ENCODE measurements at places on chromosomes 1 and 21.

DNA sequence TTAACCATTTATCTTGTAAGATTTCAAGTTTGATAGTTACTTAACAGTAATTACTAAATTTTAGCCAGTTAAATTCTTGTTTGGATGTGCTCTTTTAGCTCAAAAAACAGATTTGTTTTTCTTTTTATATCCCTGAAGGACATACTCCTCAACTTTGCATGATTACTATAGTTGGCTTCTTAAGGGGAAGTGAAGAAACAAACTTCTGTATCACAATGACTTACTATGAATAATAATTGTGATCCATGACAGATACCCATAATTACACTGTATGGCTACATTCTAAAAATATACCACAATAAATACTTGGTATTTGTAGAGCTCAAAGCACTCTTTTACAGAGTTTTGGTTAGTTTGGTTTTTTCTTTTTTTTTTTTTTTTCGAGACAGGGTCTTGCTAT lies 55.8 kb downstream of the IARS2 start:
- no peak for DNase-seq

DNA sequence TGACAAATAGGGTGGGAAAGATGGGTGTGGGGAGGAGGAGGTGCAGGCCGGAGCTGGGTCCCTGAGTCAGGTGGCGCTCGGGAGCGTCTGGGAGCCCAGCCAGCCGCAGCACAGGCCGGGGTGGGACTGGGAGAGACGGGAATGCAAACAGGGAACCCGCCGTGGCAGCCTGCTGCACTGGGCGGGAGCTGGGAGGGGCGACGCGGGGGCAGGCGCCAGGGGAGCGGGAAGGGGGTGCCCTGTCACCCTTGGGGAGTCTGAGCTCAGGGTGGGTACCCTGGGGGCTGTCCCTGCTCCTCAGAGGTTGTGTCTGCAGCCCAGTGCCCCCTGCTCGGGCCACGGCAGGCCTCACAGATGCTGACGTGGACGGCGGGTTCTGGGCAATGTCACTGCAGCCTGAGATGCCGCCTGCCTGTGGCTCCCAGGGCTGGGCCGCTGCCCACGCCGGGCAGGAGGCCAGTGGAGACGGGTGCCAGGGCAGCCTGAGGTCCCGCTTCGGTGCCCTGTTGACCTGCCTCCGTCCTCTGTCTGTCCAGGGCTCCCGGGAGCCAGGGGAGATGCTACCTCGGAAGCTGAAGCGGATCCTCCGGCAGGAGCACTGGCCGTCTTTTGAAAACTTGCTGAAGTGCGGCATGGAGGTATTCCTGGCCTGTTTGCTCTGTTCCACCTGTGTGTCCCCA lies 16.6 kb upstream of the LRRC3 start:
- no peak for DNase-seq

DNA sequence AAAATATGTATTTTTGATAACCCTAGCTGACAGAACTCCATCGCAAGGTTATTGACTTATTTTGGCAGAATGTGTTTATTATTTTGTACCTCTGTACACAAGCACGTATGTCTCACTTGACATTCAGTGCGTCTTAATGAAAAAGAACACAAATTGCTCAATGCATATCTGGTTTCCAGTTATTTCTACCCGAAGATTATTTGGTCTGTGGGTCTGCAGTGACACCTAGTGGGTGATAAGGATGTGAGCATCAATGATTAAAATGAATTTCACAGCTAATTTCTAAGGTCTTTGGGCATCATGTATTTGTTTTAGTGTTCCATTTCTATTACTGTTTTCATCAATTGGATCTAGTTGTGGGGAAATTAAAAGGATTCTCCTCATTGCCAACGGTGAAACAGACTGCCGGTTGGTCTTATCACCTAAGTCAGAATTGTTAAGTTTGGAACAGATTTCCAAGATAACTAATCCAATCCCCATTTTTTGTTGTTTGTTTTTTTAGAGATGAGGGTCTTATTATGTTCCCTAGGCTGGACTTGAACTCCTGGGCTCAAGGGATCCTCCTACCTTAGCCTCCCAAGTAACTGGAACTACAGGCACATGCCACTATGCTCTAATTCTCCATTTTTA lies 13.9 kb downstream of the DDX20 start:
- DNase-seq = peak; percentile 50

GRCh38 chr1:65009176-65009575 lies 42.8 kb upstream of the JAK1 start:
- DNase-seq = no peak

DNA sequence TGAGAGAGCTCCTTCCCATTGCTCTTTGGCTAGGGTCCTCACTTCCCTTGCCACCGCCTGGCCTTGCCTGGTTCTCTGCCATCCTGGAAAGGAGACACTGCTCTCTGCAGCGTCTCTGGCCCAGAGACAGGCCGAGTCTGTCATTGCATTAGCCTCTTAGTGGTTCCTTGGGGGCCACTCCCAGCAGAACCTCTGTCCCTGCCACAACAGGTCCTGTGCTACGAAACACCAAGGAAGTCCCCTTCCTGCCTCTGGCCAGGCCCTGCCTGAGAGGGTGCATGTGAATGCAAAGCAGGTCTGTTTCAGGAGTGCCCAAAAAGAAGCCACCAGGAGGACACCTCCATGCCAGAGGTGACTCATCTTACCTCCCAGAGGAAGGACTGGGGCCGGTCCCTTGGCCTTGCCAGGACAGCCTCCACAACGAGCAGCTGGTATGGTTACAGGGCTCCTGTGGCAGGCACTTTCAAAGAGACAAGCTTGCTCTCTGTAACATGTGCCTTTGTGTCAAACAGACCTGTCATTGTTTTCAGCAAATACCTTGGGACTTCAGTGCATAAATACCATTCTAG lies 59.6 kb downstream of the VPS26C start:
- no peak for DNase-seq

DNA sequence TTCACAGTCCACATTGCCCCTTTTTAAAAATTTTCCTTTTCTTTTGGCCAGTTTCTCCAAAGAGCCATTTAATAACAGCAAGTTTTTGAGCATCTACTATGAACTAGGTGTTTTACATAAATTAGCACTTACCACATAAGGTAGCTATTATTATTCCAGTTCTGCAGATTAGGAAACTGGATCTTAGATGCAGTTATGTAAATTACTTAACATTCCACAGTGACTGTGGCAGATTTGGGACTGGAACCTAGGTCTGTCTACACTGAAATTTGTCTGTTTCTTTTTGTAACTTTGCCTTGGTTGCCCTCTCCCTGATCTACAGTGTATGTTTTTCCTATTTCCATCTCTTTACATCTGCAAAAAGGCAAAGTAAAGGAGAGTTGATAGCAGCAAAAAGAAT lies 164.8 kb upstream of the ATP1B1 start:
- DNase-seq = no peak

- DNase-seq = peak; percentile 3
These were observed at the start of gene OLFM3 for GRCh38 chr1:101996825-101997465. OLFM3 (minus strand) TSS chr1:101996926.

- DNase-seq = peak; percentile 57
These were observed 28.1 kb downstream of the PLXNA2 start for GRCh38 chr1:208216062-208216461.

DNA sequence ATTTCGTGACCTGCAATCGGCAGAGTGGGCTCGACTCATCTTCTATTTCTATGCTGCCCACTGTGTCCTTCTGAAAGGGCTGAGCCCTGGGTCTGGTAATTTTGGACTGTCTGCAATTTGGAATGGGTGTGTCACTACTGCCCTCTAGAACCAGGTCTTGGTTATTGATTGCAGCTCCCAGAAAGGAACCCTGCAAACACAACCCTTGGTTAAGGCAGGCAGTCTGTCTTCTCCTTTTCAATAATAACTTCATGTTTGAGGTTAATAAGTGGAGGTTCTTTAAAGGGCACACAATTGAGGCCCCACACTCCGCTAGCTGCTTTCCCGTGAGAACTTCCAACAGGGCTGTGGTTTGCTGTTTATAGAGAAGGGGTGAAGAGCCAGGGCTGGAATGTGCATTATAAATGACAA lies 79.9 kb upstream of the LYST start:
- peak; percentile 74 for DNase-seq

GRCh38 chr1:206471415-206471801 lies 1.1 kb downstream of the IKBKE start:
- no peak for DNase-seq

- no peak for DNase-seq
These were observed 15.7 kb downstream of the MAP3K21 start for GRCh38 chr1:233343262-233343661.

DNA sequence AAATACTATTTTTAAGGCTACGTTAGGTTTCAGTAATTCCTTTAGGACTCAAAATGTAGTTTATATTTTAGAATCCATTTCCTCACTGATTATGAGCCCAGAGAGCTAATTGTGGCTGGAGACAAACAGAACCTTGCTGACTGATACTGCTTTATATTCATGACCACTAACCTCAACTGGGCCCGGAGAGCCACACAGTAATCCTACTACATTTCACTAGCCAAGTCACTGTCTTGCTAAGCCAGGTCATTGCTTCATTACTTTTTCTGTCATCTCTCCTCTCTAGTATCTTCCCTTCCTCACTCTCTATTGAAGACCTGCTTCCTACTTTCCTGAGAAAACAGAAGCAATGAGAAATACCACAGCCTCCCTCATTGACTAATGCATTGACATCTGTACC lies 24.7 kb downstream of the IL23R start:
- no peak for DNase-seq

- DNase-seq = peak; percentile 57
These were observed 43.2 kb downstream of the C1orf198 start for GRCh38 chr1:230824919-230825721.

DNA sequence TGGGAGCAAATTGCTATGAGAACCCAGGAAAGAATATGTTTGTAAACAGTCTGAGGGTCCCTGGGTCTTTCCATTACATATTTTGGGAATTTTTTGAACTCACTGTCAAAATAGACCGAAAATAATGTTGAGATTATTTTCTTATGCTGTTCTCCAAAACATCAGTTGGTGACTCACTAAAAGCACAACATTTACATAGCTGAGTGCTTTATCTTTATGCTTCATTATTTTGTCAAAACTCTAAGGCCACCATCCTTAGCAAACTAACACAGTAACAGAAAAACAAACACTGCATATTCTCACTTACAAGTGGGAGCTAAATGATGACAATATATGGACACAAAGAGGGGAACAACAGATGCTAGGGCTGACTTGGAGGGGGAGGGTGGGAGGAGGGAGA lies 459.3 kb downstream of the ADGRL2 start:
- no peak for DNase-seq

GRCh38 chr1:52334906-52335528 lies 31.0 kb downstream of the CC2D1B start:
- no peak for DNase-seq

GRCh38 chr1:31239653-31240241 lies at the start of gene NKAIN1:
NKAIN1 (minus strand) TSS chr1:31239887; CDS start chr1:31239547, 340 bp downstream.
- DNase-seq = no peak

DNA sequence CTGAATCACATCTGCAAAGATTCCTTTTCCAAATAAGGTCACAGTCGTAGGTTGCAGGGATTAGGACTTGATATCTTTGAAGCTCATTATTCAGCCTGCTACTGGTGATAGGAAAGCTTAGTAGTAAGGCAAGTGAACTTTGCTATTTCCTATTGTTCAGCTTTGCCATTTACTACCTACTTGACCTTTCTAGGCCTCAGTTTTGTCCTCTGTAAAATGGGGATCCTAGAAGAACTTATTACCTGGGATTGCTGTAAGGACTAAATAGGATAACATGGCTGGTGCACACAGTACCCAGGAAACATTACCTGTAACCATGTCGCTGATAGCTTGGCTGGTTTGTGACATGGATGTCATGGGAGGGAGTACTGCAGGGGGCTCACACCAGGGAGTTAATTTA lies 24.5 kb downstream of the UMODL1 start:
- DNase-seq = no peak

DNA sequence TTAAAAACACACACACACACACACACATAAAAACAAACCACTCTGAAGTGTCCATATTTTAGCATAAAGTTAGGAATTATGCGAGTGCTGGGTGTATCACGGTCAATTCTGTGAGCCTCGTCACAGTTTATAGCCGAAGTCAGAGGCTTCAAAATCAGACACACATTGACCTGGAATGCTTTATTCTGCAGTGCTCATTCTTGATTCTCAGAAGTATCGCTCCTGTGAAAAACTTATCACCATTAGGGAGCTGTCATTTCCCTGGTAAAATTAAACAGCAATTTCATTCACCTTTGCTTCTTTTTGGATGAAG lies 8.7 kb upstream of the IRF2BP2 start:
- DNase-seq = no peak

- DNase-seq = no peak
These were observed 706 bp downstream of the CREB3L4 start for GRCh38 chr1:153968408-153968807.

GRCh38 chr1:88462488-88463261 lies 221.4 kb upstream of the PKN2 start:
- DNase-seq = no peak

- DNase-seq = no peak
These were observed 41.6 kb downstream of the PDE9A start for GRCh38 chr21:42694751-42695696.

- no peak for DNase-seq
These were observed 5.7 kb downstream of the GSTM5 start for GRCh38 chr1:109717729-109718128.

- DNase-seq = no peak
These were observed 65.7 kb downstream of the ST6GALNAC3 start for GRCh38 chr1:76140227-76140626.

GRCh38 chr1:160978510-160978927 lies 23.9 kb upstream of the ITLN2 start:
- peak; percentile 18 for DNase-seq

- peak; percentile 62 for DNase-seq
These were observed 13.5 kb upstream of the SLC19A1 start for GRCh38 chr21:45555557-45556301.

GRCh38 chr1:36737038-36737555 lies 254.4 kb upstream of the CSF3R start:
- no peak for DNase-seq

DNA sequence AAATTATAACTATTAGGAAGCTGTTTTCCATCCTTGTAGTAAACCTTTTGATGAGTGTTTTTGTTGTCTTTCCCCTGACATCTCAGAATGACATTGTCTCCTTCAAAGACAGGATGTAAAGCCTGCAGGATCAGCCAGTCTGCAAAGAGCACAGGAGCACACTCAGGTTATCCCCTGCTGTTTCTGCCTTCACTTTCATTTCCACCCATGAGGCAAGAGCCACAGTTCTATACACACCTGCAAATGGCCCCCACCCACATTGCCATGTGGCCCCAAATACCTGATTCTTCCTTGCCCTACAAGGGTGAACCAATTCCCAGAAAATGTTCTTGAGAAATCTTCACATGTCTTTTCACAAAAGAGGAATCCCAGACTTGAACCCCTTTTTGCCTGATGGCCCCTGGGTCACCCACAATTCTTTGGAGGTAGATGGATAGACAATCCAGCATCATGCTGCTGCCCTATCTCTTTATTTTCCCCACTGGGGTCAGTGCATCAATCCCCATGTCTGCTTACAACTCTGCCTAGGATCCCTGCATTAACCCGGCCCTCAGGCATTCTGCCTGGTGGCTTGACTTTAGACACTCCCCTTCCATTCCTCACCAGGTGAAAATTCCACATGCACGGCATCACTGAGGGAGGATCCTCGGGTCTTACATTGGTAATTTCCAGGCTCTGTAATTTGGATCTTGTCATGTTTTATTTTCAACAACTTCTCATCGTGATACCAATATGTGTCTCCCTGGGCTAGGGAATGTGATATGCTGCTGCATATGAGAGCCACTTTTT lies 2.6 kb downstream of the FCRL3 start:
- no peak for DNase-seq

- no peak for DNase-seq
These were observed 56.8 kb upstream of the IRF2BP2 start for GRCh38 chr1:234666761-234667160.

- DNase-seq = no peak
These were observed 692.2 kb downstream of the USP25 start for GRCh38 chr21:16421965-16422364.

All from brain microvascular endothelial cell (primary cell).